ENCODE measurements at places on chromosomes 12 and 14.
A peak's percentile ranks its signal among the peaks of the same experiment; 100 is the strongest.

GRCh38 chr12:88623777-88624548, 43.7 kb upstream of the KITLG start:
- DNase-seq: no peak

DNA sequence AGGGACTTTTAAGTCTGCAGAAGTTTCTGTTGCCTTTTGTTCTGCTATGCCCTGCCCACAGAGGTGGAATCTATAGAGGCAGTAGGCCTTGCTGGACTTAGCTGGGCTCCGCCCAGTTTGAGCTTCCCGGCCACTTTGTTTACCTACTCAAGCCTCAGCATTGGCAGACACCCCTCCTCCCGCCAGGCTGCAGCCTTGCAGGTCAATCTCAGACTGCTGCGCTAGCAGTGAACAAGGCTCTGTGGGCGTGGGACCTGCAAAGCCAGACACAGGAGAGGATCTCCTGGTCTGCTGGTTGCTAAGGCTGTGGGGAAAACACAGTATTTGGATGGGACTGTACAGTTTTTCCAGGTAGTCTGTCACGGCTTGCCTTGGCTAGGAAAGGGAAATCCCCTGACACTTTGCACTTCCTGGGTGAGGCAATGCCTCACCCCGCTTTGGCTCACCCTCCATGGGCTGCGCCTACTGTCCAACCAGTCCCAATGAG, 43.7 kb downstream of the CCDC59 start:
- no peak for DNase-seq

GRCh38 chr14:32201816-32202490, at the start of gene RNU6-7:
TSS of gene RNU6-7 (plus strand) at chr14:32202045.
- DNase-seq: peak; percentile 46

DNA sequence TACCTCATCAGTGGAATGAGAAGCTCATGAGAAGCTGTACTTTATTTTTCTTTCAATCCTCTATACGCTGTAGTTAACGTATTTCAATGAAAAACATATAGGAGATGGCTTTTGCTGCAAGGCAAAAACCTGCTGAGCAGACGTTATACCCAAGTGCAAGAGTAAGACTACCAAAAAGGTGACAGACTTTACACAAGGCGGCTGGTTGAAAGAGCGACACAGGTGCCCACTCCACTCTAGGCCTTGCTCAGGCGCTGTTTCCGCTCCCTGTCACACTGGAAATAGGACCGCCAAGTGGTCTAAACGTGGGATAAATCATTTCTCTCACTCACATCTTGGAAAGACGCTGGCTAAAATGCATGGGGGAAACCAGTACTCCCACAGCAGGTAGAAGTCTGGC, 54.5 kb downstream of the PPP2R5C start:
- DNase-seq: no peak

- DNase-seq: no peak
Observed at GRCh38 chr12:27191531-27191930, 52.6 kb upstream of the STK38L start.

GRCh38 chr12:39375206-39375808, 67.6 kb downstream of the KIF21A start:
- DNase-seq: no peak

DNA sequence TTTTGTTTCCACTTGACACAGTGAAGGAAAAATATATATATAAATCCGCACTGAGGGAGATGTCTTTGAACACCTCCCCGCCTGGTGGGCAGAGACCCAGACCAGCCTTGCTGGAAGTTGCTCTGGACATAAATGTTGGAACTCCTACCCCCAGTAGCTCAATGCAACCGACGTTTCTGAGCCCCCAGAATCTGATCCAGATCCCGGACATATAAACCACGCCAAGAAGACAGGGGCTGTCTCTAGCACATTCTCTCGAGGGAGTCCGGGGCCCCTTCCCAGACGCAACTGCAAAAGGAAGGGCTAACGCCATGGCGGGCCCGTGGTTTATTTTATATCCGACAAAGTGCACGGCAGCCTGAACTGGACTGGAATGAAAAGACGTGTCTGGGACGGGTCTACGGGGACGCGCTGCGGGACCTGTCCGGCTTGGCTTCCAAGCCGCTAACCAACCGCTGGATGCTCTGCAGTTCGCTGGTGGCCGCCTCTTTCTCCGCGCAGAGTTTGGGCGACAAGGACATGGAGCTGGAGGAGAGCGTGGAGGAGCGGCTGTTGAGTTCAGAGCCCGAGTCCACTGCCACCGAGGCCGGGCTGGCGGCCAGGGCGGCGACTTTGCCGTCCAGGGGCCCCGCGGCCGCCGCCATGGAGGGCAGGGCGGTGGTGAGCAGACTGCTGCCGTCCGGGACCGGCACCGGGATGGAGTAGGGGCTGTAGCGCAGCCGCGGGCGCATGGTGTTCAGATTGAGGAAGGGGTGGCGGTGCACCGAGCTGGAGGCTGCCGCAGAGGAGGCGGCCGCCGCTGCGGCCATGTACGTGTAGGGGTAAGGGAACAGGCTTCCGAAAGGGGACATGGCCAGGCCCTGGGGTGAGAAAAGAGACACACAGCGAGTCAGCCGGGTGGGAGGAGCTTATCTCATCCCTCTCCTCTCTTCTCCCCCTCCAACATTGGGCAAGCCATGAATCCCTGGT, 12.2 kb downstream of the TBX3 start:
- DNase-seq: no peak

DNA sequence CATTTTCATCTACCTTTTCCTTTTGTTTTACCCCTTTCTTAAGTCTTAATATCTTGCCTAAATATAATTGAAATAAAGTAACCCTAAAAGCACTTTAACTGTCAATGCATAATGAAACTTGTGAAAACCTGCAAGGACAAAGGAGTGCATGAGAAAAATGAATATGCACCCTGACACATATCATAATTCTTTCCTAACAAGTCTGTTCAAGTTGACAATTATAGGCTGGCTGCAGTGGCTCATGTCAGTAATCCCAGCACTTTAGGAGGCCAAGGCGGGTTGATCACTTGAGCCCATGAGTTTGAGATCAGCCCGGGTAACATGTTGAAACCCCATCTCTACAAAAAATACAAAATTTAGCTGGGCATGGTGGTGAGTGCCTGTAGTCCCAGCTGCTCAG, 65.4 kb downstream of the FGD6 start:
- no peak for DNase-seq

DNA sequence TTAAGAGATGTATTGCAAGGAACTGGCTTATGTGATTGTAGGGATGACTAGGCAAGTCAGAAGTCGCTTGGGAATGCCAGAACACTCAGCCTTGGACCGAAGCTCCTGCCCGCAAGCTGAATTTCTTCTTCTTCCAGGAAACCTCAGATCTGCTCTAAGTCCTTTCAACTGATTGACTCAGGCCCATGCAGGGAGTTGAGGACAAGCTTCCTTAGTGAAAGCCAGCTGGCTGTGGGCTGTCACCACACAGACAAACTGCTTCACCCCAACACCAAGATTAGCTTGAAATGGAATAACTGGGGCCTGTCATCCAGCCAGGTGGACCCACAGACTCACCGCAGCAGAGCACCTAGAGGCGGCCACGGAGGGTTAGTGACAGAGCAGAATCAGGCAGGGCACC, 24.7 kb downstream of the BDKRB2 start:
- DNase-seq: no peak
